ENCODE measurements at places on chromosomes 6 and 20. TPM values are rescaled to one million over a fixed set of nuclear protein-coding genes. Genes with fewer than 3 reads are reported as not detected.

- no peaks in the 10 kb centered on the region for H3K4me1 ChIP-seq
- no peak for DNase-seq
- H3K4me3 ChIP-seq, result no peak overlapping the region
Observed at GRCh38 chr20:35637276-35637675, 21.6 kb downstream of the SPAG4 start.

- no peak for DNase-seq
- H3K4me3 ChIP-seq, result no peak overlapping the region
- H3K27me3 ChIP-seq, result no peaks in the 10 kb centered on the region
- H3K4me1 ChIP-seq, result peaks cover 3% of the 10 kb centered on the region
Observed at GRCh38 chr6:46507426-46507825, 16.2 kb upstream of the RCAN2 start.

GRCh38 chr6:16736856-16737775, 24.1 kb downstream of the ATXN1 start:
- peaks cover 6% of the 10 kb centered on the region for H3K4me1 ChIP-seq
- no peaks in the 10 kb centered on the region for H3K27me3 ChIP-seq
- no peak for DNase-seq
- H3K4me3 ChIP-seq, result no peak overlapping the region
- H3K27ac ChIP-seq, result peak overlapping the region; percentile 34
- H3K36me3 ChIP-seq, result no peaks in the 10 kb centered on the region

The SPTLC3 gene
- 7.0 TPM for total RNA-seq

The SCRT2 gene
- total RNA-seq, result not detected

Measured in colonic mucosa (tissue), 4 donors.